ENCODE measurements at places on chromosomes 6 and 20.

- DNase-seq = no peak
Measured at GRCh38 chr6:118669561-118669960, 18.2 kb upstream of the CEP85L start.

- no peak for DNase-seq
Measured at GRCh38 chr6:40965046-40965445, 74.0 kb downstream of the UNC5CL start.

DNA sequence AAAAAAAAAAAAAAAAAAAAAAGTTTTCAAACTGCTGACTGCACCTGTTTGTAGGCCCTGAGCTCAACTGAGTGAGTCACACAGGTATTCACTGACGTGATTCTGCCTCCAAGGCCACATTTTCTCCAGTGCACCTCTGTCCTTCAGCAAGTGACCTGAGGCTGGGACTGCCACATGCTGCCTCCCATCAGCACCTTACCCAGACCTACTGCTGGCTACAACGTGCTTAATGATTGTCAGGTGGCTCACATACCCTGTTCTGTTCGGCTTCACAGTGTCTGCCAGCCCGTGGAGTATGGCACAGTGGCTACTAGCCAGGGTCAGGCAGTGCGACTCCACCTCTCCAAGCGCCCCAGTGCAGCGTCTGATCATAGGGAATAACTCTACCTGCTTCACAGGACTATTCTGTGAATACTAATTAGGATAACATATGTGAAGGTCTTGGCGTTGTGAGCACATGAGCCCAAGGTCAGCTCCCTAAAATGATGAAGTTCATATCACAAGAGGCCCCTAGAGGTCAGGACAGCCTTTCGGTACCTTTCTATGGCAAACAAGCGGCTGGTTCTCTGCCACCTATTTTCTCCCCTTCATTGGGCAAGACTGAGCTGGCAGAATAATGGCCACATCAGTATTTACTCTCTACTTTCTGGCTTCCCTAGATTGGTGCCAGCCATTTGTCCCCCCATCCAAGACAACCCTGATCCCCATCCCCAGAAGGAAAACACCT is 28.1 kb downstream of the RIPOR3 start:
- no peak for DNase-seq

- no peak for DNase-seq
Measured at GRCh38 chr6:157622427-157622826, 200.6 kb upstream of the SNX9 start.

DNA sequence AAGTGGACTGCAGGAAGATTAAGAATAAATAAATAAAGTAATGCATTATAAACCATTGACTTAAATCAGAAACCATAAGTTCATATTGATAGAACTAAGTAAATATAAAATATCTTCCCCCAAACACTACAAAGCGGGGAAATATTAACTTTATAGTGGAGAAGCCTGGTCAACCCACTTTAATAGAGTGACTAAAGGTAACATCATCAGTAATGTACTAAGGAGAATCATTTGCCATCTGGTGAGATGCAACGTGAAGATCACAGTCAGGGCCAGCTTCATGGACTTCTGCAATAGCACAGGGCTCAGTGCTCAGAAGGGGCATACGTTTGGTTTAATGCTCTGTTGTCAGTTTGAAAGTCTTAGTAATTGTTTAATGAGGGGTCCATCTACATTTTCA is 58.8 kb upstream of the CD83 start:
- no peak for DNase-seq

- DNase-seq = no peak
Measured at GRCh38 chr20:64009811-64010387, 26.1 kb upstream of the C20orf204 start.

- DNase-seq = no peak
Measured at GRCh38 chr6:43269273-43270007, 26.2 kb downstream of the TTBK1 start.

- DNase-seq = no peak
Measured at GRCh38 chr6:134247231-134247833, 70.6 kb downstream of the SGK1 start.

GRCh38 chr6:16681260-16681873 is 79.9 kb downstream of the ATXN1 start:
- DNase-seq = no peak

DNA sequence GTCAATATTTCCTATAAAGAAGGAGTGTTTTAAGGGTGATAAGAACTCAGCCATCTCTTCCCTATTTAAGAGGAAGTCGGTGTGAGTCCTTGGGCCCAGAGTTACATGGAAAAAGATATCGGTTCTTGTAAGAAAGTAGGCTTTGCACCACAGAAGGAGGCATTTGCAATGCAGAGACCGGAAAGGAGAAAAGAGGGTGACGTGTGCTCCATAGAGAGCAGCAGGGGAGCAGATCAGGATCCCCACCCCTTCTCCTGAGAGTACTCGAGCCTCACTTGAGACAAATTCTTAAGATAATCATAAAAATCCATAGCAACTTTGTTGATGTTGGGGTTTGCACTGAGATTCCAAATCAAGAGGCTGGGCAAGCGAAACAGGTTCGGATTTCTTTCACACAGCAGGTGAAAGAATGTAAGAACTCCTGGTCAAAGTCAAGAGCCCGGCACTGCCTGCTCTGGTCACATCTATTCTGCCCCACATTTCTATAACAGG is 27.8 kb downstream of the FOXA2 start:
- DNase-seq = no peak

DNA sequence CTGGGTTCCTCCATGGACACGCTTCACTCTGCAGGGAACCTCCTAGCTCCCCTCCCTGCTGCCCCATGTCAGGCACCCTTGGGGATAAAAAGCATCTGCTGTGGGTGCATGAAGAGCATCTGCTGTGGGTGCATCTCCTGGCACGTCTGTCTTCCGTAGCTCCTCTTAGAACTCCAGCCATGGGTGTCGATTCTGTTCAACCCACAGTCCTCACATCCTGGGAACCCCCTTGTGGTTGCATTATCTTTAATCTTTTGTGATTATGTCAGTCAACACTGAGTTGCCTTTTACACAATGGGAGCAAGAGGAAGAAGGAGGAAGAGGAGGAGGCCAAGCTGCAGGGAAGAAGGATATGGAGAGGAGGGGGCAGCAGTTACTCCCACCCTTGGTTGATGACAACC is 24.1 kb upstream of the CCR6 start:
- DNase-seq = no peak

Data from neural crest cell (in vitro differentiated cells).